ENCODE measurements at places on chromosomes 3 and 15.

- no peak for DNase-seq
Observed at GRCh38 chr15:91925794-91926193, 72.3 kb downstream of the SLCO3A1 start.

GRCh38 chr15:41933771-41934170, 38.6 kb downstream of the EHD4 start:
- DNase-seq = no peak

GRCh38 chr15:45228931-45229330, 23.1 kb upstream of the SLC28A2 start:
- DNase-seq = no peak

GRCh38 chr15:49313650-49314049, 109.4 kb upstream of the FGF7 start:
- DNase-seq = no peak

DNA sequence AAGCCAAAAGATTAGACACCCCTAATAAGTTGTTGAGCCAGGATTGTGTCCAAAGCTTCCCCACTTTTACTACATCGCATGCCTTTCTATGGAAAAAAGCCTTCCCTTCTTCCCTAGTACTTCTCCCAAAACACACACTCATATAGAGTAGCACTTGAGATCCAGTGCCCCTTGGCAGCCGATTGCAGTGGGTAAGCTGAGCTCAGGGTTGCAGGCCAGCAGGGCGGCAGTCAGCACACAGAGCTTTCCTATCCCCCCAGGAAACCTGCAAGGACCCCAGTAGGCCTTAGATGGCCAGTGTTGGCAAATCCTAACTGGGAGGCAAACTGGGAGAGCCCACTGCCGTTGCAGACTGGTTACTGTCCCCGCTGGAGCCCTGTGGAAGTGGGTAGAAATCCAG, 75.7 kb upstream of the C15orf39 start:
- DNase-seq = no peak
